ENCODE measurements at places on chromosomes 13 and 19.

GRCh38 chr19:11566164-11566563 lies 7.1 kb upstream of the ELOF1 start:
- DNase-seq = no peak

- DNase-seq = no peak
These were observed 16.3 kb upstream of the UQCR11 start for GRCh38 chr19:1621574-1621973.

DNA sequence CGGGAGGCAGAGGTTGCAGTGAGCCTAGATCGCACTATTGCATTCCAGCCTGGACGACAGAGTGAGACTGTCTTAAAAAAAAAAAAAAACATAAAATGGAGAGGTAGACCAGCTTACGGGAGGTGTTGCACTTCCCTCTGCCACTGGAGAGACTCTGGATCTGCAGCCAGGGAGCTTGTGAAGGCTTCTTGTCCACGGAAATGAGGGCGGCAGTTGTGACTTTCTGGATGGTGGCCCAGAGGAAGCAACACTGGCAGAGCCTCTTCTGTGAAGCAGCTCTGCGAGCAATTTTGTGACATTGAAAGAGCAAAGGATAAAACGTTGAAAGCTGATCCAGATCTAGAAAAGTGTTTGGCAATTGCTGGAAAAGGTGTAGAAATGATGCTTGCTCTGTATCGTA lies 10.4 kb downstream of the SPINT2 start:
- no peak for DNase-seq

DNA sequence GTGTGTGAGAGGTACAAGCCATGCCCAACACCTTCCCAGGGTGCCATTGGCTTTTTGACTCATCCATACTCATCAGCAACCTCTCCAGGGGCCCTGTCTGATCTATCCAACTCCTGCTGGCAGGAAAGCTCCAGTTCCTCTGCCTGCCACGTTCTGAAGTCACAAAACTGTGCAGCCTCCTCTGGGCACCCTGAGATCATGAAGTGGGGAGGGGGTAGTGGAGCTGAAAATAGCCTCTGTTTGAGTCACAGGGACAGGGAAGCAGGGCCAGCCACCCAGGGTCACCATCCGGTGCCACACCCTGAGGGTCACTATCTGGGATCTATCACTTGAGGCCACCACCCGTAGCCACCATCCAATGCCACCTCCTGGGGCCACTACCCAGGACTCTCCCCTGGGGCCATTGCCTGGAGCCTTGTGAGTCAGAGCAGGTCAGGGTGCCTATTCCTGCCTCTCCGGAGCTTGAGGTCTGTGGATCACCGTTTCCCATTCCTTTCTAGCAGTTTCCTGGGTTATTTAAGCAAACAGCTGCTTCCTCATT lies 172.1 kb downstream of the NUFIP1 start:
- no peak for DNase-seq

- DNase-seq = no peak
These were observed 465.1 kb upstream of the PCDH20 start for GRCh38 chr13:61880578-61881283.

GRCh38 chr13:46345866-46346265 lies 41.2 kb downstream of the RUBCNL start:
- DNase-seq = no peak

DNA sequence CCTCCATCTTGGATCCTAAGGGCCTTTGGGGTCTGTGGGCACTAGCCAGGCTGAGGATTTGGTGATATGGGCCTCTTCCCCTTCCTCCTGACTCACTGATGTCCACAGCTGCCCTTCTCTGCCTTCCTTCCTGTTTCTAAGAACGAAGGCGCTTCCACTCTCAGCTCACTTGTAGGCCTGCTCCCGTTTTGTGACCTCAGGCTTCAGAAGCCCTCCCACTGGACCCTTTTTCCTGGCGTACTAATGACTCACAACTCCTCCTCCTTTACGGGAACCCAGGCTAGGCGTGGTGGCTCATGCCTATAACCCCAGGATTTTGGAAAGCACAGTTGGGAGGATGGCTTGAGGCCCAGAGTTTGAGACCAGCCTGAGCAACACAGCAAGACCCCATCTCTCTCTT lies 55.6 kb downstream of the TMED1 start:
- DNase-seq = no peak

- no peak for DNase-seq
These were observed 4.2 kb downstream of the MISP start for GRCh38 chr19:755063-755462.

- peak; percentile 34 for DNase-seq
These were observed 1.1 kb downstream of the EML2 start for GRCh38 chr19:45637890-45638667.

DNA sequence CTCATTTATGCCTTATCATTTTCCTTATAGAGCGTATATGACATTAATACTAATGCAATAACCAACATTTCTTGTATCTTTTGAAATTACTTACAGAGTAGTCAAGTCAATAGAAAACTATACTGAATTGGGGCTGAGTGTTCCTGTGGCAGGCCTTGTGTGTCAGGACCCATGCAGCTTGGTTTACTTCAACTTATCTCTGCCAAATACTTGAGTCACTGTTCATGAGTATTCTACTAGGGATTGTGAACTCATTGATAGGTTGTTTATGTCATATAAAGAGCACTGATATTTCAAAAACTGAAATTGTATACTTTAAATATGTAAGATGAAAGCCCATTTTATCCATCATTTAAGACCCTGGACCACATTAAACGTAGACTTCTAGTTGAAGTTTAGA lies 688.6 kb upstream of the SLITRK1 start:
- DNase-seq = no peak

DNA sequence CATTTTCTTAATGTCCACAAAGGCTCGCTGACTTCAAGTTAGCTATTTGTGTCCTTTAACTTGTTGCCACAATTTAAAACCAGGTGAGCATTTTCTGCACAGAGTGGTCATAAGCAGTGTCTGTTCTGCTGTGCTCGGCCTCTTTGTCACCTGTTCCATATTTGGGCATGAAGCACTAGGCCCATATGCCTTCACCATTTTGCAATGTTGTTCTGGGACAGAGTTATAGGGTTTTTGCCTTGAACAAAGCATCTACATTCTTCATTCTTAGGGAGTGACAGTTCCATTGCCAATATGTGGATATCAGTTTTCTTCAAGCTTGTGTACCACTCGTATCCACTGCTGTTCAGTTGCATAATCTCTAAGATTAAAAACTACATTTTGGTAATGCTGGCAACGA lies 56.1 kb downstream of the LRCH1 start:
- no peak for DNase-seq

GRCh38 chr13:42495255-42495654 lies 78.7 kb upstream of the TNFSF11 start:
- DNase-seq = no peak

DNA sequence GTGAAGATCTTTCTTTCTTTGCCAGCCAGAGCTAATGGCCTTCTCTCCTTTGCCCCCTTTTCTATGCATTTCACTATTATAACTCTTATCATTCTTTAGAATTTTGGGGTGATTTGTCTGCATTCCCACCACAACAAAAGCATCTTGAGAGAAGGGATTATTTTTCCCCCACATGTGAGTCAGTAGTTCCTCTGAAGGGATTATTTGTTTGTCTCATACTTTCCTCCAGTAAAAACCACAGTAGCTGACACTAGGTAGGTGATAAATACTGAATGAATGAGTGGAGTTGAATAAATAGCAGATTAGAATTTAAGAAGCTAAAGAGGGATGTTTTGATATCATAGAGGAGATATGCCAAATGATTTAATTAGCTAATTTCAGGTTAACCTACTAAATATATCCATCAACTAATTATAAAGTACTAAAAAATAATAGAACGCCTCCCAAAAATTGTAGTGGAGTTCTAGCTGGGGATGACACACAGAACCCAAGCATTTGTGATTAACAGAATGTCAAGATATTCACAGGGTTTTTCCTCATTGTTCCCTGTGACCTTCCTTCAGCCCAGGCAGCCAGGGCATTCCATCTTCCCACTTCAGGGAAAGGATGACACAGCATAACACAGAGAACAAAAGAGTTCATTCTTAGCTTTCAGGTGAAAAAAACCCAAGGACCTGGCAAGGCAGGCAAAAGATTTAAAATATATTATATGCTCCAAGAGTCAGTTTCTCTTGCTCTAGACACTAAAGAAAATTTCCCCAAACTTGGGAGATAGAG lies 3.5 kb upstream of the TBC1D4 start:
- DNase-seq = no peak

- peak; percentile 66 for DNase-seq
These were observed 420 bp downstream of the ECH1 start for GRCh38 chr19:38831142-38831605.

DNA sequence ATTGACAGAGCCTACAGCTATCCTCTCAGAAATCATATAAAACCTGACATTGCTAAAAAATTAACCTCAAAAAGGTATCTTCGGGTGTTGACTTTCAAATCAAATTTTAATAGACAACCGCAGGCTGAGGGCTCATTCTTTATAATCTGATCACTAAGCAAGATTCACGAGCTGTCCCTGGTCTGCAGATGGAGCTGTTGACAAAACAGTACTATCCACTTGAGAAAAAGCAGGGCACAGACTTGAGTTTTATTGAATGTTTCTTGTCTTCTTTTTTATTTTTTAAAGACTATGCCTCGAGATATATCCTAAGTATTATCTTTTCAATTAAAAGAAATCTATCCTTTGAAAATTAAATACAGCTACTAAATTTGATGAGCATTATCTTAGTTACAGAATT lies 540.5 kb downstream of the PCDH9 start:
- peak; percentile 21 for DNase-seq

DNA sequence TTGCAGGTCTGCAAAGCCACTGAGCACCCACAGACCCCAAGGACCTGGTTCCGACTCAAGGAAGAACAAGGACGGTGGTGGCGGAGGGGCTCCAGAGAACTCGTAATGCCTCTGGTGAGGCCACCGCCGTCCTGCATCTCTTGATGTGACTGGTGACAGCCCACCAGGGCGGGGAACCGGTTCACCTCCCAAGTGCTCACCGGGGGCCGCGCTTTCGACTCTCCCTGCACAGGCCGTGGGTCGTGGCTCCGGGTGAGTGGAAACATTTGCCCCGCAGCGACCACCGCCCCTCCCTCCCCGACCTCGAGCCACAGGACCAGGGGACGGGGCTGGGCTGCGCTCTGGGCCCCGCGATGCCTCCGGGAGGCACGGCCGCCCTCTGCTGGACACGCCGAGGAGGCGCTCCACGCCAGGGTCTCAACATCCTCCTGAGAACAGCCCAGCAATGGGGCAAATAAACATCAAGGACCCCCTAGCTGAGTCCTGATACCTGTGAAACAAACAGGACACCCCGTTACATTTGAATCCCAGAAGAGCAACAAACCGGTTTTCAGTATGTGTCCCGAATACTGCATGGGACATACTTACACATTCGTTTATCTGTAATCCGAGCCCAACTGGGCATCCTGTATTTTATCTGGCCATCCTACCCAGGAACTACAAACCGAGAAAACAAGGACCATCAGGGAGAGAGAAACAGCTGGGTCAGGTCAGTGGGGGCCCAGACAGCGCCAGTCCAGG lies 3.9 kb upstream of the PLPP2 start:
- no peak for DNase-seq

DNA sequence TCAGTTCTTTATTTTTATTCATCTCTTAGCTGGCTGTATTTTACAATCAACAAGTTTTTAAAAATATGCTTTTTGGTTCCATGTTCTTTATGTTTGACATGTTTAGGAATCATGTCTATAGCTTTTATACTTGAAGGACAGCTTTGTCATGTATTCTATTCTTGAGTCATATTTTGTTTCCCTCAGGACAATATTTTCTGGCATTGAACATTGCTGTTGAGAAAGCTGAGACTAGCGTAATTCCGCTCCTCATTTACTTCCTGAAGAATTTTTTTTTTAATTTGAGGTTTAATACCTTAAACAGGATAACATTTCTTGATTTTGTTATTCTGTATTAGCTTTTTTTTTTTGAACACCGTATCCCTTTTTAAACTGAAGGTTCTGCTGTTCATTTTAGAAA lies 53.2 kb downstream of the RB1 start:
- DNase-seq = no peak

DNA sequence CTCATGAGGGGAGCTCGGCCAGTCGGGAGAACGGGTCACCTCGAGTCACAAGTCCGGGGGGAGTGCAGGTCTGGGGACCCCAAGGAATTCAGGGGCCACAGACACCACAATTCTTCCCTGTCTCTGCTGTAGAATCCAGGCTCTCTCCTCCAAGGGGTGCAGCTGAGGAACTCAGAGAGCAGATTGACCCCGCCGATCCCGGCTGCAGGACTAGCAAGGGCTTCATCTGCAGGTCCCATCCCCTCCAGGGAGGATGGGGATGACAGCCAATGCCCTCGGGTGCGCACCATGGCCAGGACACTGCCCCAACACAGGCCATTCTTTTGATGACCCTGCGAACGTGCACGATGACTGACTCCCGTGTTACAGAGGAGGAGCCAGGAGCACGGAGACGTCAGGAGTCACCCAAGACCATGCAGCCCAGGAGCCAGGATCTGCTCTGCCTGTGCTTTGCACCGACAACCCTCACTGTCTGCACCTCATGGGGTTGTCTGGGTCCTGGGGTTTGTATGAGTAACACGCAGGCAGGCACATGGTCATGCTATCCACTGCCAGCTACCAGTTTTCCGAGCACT lies 48.5 kb upstream of the TUBGCP3 start:
- no peak for DNase-seq

DNA sequence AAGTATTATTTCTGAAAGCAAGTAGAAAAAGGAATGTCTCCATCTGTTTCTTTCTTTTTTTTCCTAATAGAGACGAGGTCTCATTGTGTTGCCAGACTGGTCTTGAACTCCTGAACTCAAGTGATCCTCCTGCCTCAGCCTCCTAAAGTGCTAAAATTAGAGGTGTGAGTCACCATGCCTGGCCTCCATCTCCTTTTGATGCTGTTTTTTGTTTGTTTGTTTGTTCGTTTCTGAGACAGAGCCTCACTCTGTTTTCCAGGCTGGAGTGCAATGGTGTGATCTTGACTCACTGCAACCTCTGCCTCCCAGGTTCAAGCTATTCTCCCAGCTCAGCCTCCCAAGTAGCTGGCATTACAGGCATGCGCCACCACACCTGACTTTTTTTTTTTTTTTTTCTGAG lies 14.5 kb upstream of the ABCC4 start:
- DNase-seq = no peak

DNA sequence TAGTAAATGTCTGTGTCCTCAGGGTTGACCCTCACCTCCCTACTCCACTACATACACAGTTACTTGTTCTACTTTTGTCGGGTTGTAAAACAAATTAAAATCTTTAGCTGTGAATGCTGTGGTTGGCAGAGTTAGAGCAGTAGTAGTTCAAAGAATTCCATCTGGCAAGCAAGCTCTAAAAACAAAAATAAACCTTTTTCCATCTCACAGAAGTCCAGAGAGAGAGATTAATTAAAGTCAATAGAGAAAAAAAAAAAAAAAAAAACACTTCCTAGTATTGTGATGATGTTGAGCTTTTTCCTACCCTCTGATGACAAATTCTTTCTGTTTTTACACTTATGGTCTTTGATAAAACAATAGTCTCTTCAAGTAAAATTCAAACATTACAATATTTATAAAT lies 338.4 kb downstream of the PCDH17 start:
- DNase-seq = no peak

DNA sequence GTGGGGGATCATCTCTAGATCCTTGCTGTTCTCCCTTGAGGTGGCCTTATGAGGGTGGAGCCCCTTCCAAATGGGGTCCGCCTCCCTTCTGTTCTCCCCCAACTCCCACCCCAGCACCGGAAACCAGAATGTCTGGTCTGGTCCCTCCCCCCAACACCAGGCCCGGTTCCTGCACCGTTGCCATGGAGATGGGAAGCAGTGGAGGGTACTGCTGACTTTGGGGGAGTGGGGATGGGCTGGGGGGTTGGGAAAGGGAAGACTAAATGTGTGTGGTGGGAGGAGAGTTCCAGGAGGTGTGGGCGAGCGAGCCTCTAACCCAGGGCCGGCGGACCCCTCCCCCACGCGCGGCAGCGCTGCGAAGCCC lies 1.7 kb downstream of the SHANK1 start:
- DNase-seq = no peak

Data from right hindlimb (tissue), 1 donor.